SK-N-SH treated with all-trans-retinoic acid at 6 μM for 48 hours (cell line): ENCODE measurements at places on chromosomes 3 and 15.

DNA sequence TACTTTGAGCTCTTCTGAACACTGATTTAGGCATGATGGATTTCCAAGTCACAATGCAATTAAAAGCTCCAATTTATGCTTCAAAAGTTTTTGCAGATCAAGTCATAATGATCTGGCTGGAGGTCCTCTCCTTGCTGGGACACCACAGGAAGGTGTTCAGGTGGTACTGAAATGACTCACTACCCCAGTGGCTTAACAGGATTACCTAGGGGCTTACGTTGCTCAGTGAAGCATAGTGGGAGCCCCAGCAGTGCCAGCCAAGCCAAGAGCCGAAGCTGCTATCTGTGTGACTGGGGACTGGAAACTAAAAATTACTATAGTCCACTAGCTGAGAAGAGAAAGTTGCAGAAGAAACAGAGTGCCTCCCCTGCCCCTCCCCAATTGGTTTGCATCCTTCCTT lies 110.1 kb upstream of the LPP start:
- ATAC-seq: no peak

DNA sequence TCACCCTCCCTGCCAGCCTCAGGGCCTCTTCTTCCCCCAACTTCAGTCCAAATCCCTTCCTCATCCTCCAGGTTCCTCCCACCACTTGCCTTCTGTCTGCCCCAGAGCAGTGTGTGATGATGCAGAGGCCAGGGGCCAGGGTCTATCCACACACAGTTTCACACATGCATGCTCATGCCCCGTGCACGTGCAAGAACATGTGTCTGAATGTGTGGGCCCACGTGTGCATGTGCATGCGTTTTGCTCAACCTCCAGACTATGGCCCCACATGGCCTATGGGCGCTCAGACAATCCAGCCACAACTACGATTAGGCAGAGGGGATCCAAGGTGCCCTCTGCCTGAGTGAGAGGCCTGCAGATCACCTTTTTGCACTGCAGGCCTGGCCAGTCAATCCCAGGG lies 32.3 kb upstream of the SLC6A1 start:
- no peak for ATAC-seq

DNA sequence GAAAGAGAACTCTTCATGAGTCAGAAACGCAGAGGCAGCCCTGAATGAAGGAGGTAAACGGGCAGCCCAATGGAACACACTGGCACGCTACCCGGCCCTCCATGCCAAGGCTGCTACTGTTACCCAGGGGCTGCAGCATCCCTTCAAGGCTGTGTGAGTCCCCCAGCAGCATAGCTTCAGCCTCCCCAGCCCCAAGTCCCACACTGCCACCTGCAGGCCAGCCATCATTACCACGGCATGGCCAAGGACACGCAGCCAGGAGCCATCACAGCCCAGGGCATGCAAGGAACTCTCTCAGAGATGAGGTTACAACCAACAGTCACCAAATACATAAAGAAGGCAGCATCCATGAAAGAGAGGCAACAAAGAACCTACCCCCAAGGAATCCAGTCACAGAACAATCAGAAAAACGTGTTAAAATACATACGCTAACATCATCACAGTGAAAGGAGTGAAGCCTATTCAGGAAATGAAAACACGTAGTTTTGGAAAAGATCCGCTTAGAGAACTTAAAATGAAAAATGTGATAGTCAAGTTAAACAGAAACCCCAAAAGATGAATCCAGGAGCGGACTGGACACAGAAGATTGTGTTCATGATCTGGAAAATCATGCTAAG lies 22.4 kb downstream of the PLA2G4F start:
- peak; percentile 81 for ATAC-seq

- no peak; the same call in 2 of the 3 replicates for ATAC-seq
Observed at GRCh38 chr3:122688996-122689395, 8.4 kb downstream of the PARP14 start.
